ENCODE measurements at places on chromosomes 11 and 22.

GRCh38 chr11:38481391-38481790 lies 1883.4 kb upstream of the RAG2 start:
- no peak for DNase-seq

DNA sequence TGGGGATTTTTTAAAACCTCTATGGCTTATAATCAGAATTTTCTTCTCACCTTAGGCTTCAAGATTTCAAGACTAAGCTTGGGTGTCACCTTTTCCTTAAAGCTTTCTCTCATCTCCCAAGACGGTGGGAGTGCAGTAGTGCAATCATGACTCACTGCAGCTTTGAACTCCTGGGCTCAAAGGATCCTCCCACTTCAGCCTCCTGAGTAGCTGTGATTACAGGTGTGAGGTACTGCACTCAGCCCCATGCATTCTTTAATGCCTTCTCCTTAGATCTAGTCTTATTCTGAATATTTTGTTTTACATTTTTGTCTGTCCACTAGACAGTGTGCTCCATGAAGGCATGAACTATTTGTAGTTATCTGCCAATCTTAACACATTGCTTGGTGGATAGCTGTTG lies 55.7 kb upstream of the FAT3 start:
- DNase-seq: no peak

GRCh38 chr11:117076941-117077691 lies 21.1 kb downstream of the SIK3 start:
- DNase-seq: no peak

- DNase-seq: no peak
Observed at GRCh38 chr11:61104963-61105362, 2.7 kb downstream of the CD5 start.

GRCh38 chr22:50621948-50622722 lies 5.8 kb downstream of the ARSA start:
- no peak for DNase-seq

DNA sequence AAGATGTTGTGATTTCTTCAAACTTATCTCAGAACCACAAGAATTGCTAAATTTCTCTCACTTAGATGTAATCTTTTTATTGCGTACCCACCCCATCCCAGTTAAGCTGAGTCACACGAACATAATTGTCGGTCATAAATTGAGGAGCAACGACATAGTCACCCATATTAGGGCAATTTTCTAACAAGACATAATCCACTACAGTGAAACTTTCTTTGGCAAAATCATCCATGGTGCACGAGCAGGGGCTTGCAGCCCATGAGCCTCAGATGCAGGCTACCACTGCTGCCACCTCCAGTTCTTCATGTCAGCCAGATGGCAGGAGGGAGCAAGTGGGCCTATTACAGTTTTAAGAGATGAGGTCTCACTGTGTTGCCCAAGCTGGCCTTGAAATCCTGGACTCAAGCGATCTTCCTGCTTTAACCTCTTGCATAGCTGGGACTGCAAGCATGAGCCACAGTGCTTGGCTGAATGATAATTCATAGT lies 70.3 kb upstream of the GRK2 start:
- no peak for DNase-seq

DNA sequence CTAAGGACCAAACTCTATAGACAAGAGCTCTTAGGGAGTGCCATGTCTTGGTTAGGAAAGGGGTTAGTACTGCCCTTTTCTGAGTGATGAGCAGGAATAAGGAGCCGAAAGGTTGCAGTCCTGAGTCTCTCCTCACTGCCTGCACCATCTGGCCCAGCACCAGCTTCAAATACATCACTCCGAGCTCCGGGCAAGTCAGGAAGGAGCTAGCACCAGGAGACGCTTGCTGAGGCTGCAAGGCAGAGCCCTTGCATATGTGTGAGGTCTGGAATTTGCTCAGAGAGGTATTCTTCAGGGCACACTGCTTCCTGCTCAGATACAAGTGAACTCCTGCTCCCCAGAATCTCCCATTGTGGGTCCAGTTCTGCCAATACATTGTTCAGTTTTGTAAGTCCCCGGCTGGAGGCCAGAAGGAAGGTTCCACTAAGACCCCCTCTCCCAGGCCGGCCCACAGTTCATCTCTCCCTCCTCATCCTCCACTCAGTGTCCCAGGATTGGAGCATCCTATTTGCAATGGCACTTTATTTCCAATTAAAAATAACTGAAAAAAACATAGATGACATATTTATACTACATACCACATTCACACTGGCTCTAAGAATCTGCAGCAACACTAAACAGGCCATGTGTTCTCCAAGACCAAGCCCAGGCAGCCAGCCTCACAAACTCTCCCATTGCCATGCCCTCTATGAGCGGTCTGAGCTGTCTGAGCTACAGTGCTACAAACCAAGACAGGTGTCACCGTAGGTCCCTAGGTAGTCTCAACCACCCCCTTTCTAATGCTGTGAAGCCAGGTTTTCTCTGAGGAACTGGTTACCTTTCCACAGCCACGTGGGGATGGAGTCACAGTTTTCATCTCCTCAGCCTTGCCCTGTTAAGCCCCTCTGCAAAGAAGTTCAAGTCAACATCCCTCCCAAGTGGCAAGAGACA lies 55.1 kb upstream of the SPATA19 start:
- DNase-seq: no peak

DNA sequence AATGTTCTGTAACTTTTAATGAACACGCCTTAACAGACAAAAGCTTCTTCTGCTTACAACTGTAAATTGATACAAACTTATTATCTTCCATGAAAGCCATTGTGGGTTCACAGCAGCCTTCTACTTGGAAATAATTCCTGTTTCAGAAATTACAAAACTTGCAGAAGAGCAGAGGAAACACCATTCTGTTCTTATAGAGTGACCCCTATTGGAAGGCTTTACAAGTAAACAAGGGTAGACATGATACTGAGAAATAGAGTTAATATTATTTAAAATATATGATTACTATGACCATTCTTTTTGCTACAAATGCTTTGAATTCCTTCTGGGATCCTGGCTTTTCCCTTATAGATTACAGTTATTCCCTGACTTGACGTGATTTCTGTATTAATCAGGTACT lies 32.4 kb upstream of the KCNA4 start:
- DNase-seq: no peak

- no peak for DNase-seq
Observed at GRCh38 chr11:63765688-63766241, 2.8 kb downstream of the ZFTA start.

GRCh38 chr11:13149991-13150390 lies 127.6 kb upstream of the BMAL1 start:
- no peak for DNase-seq

DNA sequence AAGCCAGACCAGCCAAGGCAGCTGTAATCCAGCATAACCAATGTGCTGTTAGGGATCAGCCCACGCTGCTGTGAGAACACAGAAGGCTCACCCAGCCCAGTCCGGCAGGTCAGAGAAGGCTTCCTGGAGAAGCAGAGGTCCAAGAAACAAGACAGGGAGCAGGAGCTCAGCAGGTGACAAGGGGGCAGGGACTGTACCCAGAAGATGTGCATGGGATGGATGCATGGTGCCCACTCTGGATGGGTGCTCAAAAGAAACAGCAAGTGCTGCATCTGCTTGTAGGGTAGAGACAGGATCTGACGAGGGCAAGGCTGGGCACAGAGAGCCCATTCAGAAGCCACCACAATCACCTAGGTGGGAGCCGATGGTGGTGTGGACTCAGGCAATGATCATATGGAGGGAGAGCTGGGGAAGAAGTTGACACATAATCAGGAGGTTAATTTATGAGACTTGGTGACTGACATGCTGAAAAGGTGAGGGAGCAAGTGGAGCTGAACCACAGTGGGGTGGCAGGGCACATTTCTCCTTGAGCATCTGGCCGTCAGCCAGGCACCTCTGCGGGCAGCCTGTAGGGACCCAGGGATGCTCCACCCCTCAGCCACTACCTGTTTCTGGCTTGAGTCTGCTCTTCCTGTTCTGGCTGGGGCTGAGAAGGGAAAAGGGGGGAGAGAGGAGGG lies 102.3 kb upstream of the DRD2 start:
- DNase-seq: no peak

DNA sequence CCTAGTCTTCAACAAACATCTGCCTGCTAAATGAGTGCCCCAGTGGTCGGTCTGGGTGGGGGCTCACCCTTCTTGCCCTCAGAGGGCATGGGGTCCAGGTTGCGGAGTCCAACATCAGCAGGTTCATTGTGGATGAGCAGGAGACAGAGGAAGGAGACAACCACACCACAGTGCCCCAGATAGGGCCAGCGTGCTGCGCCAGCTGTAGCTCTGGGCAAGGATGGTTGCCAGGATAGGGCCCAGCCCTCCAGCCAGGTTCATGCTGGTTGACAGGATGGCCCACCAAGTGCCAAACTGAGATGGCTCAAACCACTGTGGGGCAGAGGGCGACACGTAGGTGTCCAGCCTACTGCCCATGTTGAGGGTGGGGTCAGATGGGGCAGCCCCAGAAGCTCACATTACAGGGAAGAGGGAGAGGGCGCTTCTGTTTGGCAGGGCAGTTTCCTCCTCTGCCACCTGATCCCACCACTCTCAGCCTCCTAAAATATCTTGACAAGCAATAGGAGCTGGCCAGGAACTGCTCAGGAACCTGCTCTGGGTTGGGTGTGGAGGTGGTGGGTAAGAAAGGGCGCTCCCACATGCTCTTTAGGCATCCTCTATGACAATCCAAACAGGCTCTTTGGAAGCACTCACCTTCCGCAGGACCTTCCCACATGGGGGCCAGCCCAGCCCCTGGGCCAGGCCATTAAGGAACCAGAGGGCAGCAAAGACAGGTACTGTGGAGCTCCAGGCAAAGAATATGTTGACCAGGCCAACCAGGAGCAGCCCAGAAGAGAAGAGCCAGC lies 2.9 kb downstream of the SLC37A4 start:
- DNase-seq: no peak

GRCh38 chr11:72859126-72859525 lies 44.9 kb downstream of the ATG16L2 start:
- no peak for DNase-seq

DNA sequence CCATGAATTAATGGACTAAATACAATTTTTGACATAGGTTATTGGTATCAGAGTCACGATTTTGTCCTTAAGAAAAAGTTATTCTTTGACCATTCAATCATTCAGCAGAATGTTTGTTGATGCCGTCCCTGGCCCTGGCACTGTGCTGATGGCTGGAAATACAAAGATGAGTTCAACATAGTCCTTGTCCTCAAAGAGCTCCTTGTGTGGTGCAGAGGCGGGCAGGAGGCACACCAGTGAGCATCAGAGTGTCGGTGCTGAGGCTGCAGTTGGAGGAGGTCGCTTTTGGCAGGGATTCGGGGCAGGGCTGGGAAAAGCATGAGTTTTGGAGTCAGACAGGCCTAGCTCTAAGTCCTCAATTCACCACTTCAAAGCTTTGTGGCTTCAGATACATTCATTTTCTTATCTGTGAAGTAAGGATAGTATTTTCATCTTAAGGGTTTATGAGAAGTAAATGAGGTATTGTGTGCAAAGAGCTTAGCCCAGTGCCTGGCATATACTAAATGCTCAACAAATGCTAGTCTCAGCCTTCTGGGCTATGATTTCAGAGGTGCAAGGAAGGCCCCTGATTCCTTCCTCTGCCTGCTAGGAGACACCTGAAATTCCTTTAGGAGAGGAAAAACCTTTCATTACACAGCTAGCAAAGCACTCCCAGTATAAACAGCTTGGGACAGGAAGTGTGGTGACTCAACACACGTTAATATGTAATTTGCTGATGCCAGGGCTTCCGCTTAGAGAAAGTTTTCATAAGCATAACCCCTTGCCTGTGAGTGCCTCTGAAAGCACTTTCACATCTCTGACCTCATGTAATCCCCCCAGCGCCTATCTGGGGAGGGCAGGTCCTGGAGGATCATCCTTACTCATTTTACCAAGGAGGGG lies 113.8 kb downstream of the NECTIN1 start:
- DNase-seq: no peak

- DNase-seq: no peak
Observed at GRCh38 chr11:134643115-134644012, 231.3 kb upstream of the B3GAT1 start.

DNA sequence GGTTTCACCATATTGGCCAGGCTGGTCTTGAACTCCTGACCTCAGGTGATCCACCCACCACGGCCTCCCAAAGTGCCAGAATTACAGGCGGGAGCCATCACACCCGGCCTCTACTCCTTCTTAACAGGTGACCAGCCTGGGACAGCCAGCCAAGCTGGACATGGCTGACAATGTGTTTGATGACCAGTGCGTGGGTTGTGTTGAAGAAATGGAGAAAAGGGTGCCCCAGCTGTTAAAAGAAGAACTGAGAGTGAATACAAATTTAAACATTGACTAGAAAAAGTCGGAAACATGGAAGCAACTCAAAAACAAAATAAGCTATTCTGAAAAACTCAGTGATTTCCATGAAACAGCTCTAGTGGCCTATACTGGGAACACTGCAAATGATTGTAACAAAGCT lies 86.5 kb upstream of the CLPB start:
- DNase-seq: no peak

DNA sequence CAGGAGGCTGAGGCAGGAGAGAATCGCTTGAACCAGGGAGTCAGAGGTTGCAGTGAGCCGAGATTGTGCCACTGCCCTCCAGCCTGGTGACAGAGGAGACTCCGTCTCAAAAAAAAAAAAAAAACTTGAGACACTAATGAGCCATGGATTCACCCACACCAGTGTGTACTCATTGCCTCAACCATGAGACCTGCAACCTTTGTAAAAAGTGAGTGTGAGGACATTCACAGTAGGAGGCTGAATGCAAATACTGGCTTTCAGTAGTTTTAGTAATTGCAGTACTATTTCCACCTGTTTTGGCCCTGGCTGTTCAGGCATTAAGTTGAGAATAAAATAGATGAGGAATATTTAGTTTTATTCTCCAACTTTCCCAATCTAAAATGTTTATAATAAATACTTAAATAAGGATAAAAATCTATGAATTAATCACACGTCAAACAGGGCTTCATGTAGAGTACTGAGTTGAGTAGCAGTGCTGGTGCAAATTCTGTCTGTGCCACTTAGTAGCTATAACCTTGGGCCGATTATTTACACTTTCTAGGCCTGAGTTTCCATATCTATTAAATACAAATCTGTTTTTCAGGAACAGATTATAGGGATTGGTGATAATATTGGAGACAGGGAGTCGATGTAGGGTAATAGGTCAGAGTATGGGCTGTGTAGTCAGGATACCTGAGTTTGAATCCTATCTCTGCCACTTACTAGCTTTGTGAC lies 72.8 kb downstream of the PPP2R1B start:
- no peak for DNase-seq

GRCh38 chr11:104581246-104581980 lies 316.8 kb downstream of the CASP12 start:
- DNase-seq: no peak

GRCh38 chr11:66477263-66478201 lies 2.7 kb upstream of the DPP3 start:
- DNase-seq: no peak

DNA sequence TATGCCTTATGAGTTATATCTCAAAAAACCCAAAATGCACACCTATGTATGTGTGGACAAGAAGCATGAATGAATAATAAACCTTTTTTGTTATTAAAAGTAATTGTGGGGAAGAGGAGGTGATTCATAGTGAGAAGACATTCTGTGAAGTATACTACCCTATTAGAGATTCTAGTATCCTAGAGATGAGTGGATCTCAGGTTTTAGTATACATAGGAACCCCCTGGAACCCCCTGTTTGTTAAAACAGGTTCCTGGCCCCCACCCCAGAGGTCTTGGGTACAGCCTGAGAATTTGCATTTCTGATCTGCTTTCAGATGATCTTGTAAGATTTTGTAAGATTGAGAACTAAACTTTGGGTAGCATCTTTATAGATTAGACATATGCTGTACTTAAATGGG lies 17.5 kb downstream of the NUCB2 start:
- DNase-seq: no peak

Measured in activated CD8-positive, alpha-beta memory T cell treated with anti-CD3 and anti-CD28 coated beads for 1 hour (primary cell).